Osteocyte (in vitro differentiated cells): ENCODE measurements at places on chromosomes 11 and 22. TPM values are rescaled to one million over a fixed set of nuclear protein-coding genes. Genes with fewer than 3 reads are reported as not detected.

DNA sequence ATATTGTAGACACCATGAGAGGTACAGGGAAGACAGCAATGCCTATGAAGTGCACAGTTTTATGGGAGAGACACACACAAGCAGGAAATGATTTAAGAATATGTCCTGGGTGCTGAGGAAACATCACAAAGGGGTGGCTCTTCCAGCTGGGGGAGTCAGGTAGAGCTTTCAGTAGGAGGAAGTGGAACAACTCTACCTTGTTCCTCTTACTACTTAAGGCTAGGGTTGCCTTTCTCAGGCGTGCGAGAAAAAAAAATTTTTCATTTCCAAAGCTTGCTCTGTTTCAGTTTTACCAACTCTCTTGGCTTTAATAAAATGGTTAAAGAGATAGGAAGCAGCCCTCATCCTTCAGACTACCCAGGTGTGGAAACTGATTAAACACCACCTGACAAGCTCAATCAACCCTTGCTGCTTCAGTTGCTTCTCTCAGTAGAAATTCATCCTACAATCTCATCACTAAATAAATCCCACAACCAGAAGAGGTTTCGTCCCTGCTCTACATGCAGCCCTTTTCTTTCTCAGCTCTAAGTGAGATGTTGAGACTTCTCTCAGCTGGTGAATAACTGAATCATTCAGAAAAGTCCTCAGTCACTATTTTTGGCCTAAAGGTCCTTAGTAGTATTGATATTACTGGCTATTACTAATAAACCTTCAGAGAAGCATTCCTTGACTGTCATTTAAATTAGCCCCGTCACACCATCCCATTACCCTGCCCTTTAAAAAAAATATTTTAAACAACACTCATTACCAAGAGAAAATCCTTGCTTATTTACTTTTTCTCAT lies 5.9 kb downstream of the ABTB2 start:
- no peak for DNase-seq

DNA sequence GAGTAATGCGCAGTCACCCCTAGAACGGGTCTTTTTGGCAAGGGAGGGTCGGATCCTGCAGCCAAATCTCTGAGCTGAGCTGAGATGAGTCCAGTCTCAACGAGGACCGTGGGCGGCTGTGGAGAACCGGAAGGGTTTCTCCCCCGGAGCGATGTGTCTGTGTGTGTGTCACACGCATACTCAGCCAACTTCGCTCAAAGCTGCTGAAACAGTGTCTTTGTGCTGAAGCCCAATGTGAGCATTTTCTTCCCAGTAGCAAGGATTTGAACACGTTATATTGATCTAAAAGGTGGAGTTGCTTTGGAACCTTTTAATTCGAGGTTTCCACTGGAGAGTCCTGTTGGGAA lies 1.4 kb upstream of the CELSR1 start:
- no peak for DNase-seq

GRCh38 chr11:115736146-115736545 lies 231.9 kb upstream of the CADM1 start:
- DNase-seq = no peak

GAB4 gene
- total RNA-seq = not detected in 2 replicates

ELMOD1 gene
- total RNA-seq = not detected in 2 replicates

DNA sequence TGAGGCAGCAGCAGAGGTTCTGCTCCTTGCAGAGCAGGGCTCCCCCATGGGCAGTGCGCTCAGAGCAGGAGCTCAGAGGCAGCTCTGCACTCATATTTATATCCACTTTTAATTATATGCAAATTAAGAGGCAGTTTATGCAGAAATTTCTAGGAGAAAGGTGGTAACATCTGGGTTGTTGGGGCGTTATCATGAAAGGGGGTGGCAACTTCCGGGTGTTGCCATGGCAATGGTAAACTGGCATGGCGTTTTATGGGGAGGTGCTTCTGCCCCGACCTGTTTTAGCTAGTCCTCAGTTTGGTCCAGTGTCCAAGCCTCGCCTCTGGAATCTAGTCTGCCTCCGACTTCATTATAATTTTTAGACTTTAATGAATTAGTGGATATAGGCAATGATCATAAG lies 1191.7 kb downstream of the TBC1D22A start:
- DNase-seq = peak; percentile 38

DNA sequence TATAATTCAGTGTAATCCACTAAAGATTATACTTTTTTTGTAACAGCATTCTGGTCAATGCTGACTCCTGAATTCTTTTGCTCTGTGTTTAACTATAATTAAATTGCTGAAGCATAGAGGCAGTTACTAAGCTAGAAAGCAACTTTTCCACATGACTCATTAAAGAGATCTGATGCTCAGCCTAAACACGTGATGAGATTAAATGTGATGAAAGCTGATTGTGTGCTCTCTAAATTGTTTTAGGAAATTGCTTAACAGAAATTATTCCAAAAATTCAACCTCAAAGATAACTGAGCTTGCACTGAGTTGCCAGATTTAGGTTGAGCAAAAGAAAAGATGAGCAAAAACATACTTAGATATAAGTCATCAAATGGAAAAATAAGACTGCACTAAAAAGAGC lies 1033.6 kb downstream of the FAM181B start:
- no peak for DNase-seq

- no peak for DNase-seq
Measured at GRCh38 chr11:69442807-69443137, 38.7 kb upstream of the LINC01488 start.

GRCh38 chr11:131246663-131247062 lies 123.8 kb upstream of the NTM start:
- no peak for DNase-seq

DNA sequence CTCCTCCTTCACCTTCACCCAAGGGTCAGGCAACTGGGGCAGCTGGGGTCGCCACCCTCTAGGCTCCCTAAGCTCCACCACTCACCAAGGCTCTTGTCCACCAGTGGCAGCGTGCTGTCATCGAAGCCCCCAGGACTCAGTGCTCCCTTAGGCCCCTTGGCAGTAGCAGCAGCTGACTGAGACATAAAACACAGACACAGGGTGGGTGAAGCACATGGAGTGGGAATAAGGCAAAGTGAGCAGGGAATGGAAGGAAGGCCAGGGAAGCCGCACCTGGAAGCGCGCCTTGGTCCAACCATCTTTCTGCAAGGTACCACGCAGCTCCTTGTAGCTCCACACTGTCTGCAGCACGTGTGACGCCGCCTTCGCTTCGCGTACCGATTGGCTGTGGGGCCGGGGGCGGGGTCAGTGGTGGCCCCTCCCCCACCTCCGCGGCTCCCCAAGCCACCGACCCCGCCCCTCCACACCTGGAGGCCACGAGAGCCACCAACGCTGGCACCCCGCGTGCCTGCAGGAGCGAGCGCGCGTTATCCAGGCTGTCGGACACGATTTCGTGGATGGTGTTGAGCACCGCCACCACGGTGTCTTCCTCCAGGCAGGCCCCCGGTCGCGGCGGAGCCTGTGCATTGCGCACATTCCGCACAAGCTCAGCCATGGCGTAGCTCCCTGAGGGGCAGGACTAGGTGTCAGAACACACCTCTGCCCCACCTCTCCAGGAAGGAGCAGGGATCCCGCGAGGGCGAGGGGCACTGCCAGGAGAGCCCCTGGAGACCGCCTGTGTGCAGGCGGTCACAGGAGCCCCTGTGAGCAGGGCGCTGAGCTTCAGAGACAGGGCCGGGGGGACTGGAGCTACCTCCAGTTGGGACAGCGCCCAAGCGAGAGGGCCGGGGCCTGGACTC lies 31.3 kb upstream of the TXNRD2 start:
- no peak for DNase-seq

CDKN1C gene
- total RNA-seq = 18.1 and 19.2 TPM in 2 replicates

H19 gene
- 1,569 and 1,806 TPM in 2 replicates for total RNA-seq

GRCh38 chr11:61315260-61315659 lies 17.6 kb downstream of the DDB1 start:
- no peak for DNase-seq

THAP12 gene
- total RNA-seq = 35.1 and 36.8 TPM in 2 replicates

- no peak for DNase-seq
Measured at GRCh38 chr22:36435516-36436415, 45.7 kb downstream of the TXN2 start.

DNA sequence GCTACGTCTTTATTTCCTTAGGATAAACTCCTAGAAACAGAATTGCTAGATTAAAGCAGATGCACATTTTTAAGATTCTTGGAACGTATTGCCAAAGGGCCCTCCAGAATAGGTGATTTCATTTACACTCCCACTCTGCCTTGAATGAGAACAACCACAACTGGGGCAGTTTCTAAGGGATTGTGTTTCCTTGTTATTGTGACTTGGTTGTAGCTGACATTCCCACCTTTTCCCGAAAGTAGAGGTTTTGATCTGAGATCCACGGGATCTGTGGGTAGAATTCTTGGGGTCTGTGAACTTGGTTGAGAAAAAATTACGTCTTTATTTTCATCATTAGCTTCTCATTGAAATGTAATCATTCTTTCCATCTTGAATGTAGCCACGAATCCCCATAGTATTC lies 21.5 kb downstream of the LRRC32 start:
- no peak for DNase-seq

GRCh38 chr11:92886243-92886905 lies 83.1 kb upstream of the MTNR1B start:
- DNase-seq = no peak

DNA sequence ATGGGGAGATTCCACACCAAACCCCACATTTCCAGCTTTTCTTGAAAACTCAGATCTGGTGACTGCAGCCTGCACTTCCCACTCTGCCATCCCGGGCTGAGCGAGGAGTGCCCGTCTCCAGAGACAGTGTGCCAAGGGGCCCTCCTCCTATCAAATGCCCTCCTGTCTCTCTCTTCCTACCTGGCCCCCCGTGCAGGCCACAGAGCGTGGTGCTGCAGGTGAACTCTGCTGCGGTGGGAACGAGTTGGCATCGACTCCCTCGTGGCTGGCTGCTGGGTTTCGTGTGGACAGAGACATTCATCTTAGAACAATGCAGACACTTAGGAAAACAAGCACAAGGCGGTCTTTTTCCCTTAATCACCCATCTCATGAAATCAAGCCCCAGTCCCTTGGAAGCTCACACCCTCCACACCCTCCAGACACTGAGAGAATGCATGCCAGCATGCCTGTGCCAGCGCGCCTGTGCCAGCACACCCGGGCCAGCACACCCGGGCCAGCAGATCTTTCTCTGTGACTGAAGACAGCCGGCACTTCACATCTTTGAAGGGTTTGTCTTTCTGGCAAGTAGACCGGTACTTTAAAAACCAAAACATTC lies 65.0 kb downstream of the PARVB start:
- DNase-seq = no peak

DNA sequence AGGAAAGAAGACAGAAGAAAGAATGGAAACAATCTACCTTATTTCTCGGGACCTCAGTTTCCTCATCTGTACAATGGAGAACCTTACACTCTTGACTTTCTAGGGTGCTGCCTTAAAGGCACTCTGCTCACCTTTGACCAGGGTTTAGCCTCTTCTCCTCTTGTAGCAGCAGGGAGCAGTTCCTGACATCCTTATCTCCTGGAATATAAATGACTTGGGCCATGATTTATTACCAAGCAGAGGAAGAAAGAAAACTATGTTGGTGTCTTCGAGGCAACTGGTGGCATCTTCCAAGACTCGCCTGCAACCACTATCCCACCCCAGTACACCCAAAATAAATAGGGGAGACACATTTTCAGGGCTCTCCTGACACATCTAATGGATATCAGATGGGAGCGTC lies 314.2 kb downstream of the BUD13 start:
- DNase-seq = no peak

GLB1L2 gene
- 0.21 TPM in 1 of 2 replicates, not detected in the other for total RNA-seq

DNA sequence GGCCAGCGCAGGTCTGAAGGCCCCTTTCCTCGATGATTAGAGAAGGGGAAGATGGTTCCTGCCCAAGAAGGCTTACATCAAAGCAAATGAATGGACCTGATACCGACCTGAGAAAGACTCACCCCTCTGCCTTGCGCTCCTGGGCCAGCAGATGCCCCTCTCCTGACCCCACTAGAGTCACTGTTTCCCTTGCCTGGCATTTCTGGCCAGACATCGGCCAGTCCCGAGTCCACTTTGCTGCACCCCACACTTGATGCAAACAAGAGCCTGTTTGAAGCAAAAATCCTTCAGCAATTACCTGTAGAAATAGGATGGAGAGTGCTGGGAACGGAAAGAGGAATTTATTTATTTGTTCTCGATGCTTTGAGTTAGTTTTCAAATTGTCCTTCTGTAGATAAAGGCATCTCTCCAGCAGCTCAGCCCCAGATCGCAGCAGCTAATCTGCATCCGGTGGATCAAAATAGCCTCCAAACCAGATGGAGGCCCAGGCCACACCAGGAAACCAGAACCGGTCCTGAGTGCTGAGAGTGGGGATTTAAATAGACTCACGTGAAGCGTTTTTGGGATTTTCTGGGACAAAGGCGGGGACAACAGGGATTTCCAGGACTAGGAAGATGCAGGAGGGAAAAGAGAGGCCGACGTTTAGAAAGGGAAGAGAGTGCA lies 148.6 kb downstream of the TRIM29 start:
- DNase-seq = no peak

ACAD8 gene
- total RNA-seq = 25.5 and 26.8 TPM in 2 replicates

DNA sequence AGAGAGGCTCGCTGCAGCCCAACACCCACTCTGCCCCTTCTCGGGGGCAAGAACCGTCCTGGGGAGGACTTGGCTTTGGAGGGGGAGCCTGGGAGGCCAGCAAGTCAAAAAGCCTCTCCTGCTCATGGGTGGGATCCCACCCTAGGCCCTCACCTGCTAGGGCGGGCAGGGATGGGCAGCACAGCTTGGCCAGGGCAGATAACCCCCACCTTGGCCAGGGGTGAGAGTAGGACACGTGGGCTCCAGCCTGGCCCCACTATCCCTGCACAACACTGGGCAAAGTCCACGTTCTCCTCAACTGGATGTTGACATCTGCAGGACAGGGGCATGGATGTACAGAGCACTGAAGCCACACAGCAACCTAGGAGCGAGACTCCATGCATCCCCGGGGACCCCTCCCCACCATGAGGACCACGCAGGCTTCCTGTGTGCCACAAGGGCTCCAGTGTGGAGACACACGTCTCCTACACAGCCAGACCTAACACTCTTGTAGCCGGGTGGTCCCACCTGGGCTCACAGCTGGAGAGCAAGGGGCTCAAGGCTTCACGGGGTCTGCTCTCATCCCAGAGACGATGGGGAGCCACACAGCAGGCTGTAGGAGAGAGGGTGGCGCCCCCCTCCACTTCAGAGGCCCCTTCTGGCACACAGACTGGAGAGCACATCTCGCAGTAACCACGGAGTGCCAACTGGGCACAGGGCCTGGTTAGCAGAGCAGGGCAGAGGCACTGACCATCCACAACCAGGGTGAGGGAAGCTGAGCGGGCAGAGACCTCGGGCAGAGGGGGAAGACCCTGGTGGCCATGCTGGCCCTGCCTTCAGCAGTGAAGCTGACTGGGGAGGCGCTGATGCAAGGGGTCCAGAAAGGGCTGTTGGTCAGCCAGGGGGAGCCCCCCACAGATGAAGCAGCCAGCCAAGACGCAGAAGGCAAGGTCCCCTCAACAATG lies 171.1 kb downstream of the CRYBB2 start:
- DNase-seq = no peak

DNA sequence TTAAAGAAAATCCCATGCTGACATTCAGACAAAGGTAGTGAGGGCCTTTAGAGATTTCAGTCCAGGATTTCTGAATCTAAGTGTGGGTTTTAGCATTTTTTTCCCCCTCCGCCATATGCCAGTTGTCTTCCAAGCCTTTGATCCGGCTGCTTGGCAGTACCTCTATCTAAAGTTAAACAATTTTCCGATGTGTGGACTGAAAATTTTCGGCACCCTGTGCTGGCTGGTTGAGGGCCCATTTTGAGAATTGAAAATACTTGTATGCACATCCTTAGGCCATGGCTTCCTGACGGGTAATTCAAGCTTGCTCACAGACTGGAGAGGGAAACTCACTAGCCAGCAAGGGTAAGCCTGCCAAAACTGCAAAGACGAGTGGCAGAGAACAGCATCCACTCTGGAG lies 131.9 kb upstream of the NARS2 start:
- DNase-seq = no peak
